ENCODE measurements at places on chromosomes 13 and 19.

DNA sequence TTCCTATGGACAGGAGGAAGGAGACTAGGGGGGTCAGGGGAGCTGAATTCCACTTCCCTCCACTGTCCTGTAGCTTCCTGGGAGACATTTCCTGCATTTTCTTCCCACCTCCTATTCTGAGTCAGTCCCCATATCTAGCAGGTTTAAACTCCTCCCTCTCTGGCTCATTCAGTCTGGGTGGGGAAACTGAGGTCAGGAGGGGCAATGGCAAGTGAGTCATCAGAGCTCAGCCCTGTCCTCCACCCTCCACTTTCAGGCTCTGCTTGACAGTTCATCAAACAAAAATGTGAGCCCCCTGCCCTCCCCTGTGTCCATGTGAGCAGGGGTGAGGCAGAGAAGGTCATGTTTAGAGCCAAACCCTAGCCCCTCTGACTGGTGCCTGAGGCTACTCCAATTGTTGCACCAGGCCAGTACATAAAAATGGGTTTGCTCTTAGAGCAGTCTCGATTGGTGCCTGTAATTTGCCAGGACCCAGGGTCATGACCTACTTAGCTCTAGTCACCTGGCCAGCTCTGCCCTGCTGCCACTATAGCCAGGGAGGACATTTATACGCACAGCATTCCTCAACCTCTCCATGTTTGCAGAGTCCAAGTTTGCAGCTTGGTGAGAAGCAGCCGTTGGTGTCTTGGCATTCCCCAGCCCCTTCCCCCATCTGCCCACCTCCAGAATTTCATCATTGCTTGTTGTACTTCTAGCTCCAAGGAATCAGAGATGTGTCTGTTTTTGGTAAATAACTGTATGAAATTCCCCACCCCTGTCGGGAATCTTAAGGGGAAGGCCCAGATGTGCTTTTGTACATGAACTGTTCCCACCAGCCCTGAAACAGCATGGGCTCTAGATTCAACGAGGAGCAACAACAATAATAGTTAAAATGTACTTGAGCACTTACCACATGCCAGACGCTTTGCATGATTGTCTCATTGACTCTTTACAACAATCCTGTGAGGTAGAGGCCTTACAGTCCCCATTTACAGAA, 20.7 kb downstream of the SAMD4B start:
- H3K36me3 ChIP-seq, result no peaks in the 10 kb centered on the region
- H3K4me3 ChIP-seq, result no peak overlapping the region
- no peak for DNase-seq
- peaks cover 7% of the 10 kb centered on the region for H3K4me1 ChIP-seq
- peak overlapping the region; percentile 47 for H3K27ac ChIP-seq
- H3K27me3 ChIP-seq, result no peaks in the 10 kb centered on the region

DNA sequence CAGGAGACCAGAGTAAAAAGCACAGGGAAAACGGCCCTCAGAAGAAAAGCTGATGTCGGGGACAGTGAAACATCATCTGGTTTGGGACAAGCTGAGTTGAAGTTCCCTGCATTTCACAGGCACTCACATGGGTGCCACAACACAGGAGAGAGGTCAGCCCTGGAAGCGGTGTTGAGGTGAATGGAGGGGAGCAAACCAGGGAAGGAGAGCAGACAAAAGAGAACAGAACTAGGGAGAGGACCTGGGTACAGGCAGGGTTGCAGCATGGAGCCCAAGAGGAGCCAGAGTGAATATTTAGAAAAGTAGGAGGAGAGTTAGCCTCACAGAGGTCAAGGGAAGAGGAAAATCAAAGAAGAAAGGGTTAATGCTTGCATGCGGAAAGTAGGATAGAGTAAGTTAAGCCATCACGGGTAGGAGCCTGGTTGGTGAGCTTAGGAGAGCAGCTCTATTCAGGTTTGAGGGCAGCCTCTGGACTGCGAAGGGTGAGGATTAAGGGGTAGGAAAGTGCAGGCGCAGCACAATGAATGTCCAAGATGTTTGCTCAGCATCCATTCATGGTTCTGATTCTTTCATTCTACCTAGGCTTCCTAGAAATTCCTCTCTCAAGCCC, 15.5 kb downstream of the FAM216B start:
- no peaks in the 10 kb centered on the region for H3K36me3 ChIP-seq
- no peak overlapping the region for H3K4me3 ChIP-seq
- DNase-seq, result no peak
- no peak overlapping the region for H3K27ac ChIP-seq
- peaks cover 21% of the 10 kb centered on the region for H3K27me3 ChIP-seq
- H3K4me1 ChIP-seq, result no peaks in the 10 kb centered on the region

GRCh38 chr13:82661126-82661525, 1221.1 kb downstream of the SLITRK1 start:
- H3K27me3 ChIP-seq, result no peaks in the 10 kb centered on the region
- H3K4me3 ChIP-seq, result no peak overlapping the region
- H3K36me3 ChIP-seq, result no peaks in the 10 kb centered on the region
- no peak overlapping the region for H3K27ac ChIP-seq

- H3K36me3 ChIP-seq, result no peaks in the 10 kb centered on the region
- no peak for DNase-seq
- no peak overlapping the region for H3K4me3 ChIP-seq
Measured at GRCh38 chr13:38759390-38759789, 72.5 kb downstream of the FREM2 start.

DNA sequence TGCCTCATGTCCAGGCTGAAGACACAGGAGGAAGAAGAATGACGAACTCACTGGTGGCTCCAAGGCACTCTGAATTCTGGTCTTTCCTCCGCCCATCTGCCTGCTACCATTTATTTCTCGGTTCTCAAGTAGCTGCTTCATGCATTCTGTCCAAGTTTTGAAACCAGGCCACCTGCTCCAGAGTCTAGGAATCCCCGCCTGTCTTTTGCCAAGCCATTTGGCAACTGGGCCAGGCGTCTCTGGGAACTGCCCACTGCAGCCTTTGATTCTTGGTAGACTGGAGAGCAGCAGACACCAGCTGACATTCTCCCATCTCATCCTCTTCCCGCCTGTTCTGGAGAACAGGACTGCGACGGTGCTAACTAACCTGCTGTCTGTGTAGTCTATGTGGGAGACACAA, 10.8 kb downstream of the SLC35E1 start:
- no peaks in the 10 kb centered on the region for H3K27me3 ChIP-seq
- no peak overlapping the region for H3K4me3 ChIP-seq
- peaks cover 5% of the 10 kb centered on the region for H3K36me3 ChIP-seq
- H3K4me1 ChIP-seq, result peaks cover 6% of the 10 kb centered on the region
- no peak for DNase-seq

- H3K4me1 ChIP-seq, result peaks cover 7% of the 10 kb centered on the region
- H3K27me3 ChIP-seq, result no peaks in the 10 kb centered on the region
- no peak for DNase-seq
- H3K27ac ChIP-seq, result peak overlapping the region; percentile 91
- peak overlapping the region; percentile 79 for H3K4me3 ChIP-seq
Measured at GRCh38 chr19:52398081-52398441, 412 bp downstream of the ZNF528 start.

GRCh38 chr13:113671066-113672001, 4.3 kb downstream of the GRK1 start:
- H3K36me3 ChIP-seq, result no peaks in the 10 kb centered on the region
- no peak overlapping the region for H3K27ac ChIP-seq
- DNase-seq, result no peak
- no peak overlapping the region for H3K4me3 ChIP-seq

DNA sequence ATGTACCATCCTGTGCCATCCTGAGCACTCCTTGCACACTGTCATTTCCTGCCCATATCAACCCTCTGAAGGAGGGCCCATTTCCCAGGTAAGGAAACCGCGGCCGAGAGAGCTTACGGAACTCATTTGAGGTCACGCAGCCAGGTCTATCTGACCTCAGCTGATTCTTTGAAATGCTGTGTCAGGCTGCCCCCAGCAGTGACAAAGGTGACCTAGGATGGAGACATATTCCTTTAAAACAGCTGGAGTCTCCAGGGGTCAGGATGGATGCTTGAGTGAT, 42.2 kb upstream of the VSTM2B start:
- H3K36me3 ChIP-seq, result no peaks in the 10 kb centered on the region
- H3K27me3 ChIP-seq, result peaks cover 27% of the 10 kb centered on the region
- H3K4me1 ChIP-seq, result no peaks in the 10 kb centered on the region
- no peak overlapping the region for H3K27ac ChIP-seq
- no peak for DNase-seq

DNA sequence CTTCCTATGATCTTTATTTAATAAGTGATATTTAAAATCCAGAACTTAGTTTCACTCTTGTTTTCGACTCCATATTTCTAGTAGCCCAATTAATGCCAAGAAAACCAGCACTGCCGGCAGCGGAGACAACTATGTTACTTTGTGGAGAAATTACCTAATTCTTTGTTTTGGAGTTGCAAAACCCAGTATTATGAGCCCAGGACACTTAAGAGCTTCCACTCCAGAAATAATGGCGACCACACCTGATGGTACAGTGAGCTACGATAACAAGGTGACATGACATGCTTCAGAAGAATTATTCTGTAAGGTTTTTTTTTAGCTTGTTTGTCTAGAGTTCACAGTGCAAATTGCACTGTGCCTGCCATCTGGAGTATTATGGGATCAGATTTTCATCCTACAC, 136.4 kb downstream of the ZAR1L start:
- H3K4me3 ChIP-seq, result no peak overlapping the region
- no peaks in the 10 kb centered on the region for H3K4me1 ChIP-seq
- no peak overlapping the region for H3K27ac ChIP-seq
